ENCODE measurements at places on chromosomes 1 and 21. TPM values are rescaled to one million over a fixed set of nuclear protein-coding genes. Genes with fewer than 3 reads are reported as not detected.

Gene USF1
- total RNA-seq = 33.5 TPM

Gene BCAN
- total RNA-seq = not detected

Gene DRAXIN
- not detected for total RNA-seq

Gene CD1E
- total RNA-seq = not detected

Gene TMEM81
- total RNA-seq = 0.96 TPM

Gene TSACC
- not detected for total RNA-seq

Gene SPATA45
- total RNA-seq = not detected

Gene KCNAB2
- total RNA-seq = 2.1 TPM

Gene CFHR4
- not detected for total RNA-seq

Gene KCNA3
- total RNA-seq = not detected

Gene MANEAL
- total RNA-seq = 2.2 TPM

Gene AMY2A
- not detected for total RNA-seq

Gene B3GALT2
- total RNA-seq = not detected

Gene SPATC1L
- 2.4 TPM for total RNA-seq

Gene CYP4Z1
- total RNA-seq = not detected

Gene OPRD1
- under 0.01 TPM for total RNA-seq

Gene TSSK3
- total RNA-seq = not detected

Gene ASCL5
- 0.21 TPM for total RNA-seq

Gene HFM1
- not detected for total RNA-seq

Gene DDX20
- total RNA-seq = 11.3 TPM

Gene TCHHL1
- not detected for total RNA-seq

Gene S100A9
- total RNA-seq = 949 TPM

Gene CFAP141
- total RNA-seq = not detected

Gene SERPINC1
- total RNA-seq = 0.24 TPM

Gene NIBAN1
- total RNA-seq = 41.2 TPM

Gene BSND
- total RNA-seq = not detected

Gene JAM2
- not detected for total RNA-seq

Gene FCRLA
- total RNA-seq = not detected

Gene OR2T29
- total RNA-seq = not detected

Gene SAMD13
- 1.3 TPM for total RNA-seq

Gene PWP2
- 4.8 TPM for total RNA-seq

Gene SPRR2B
- not detected for total RNA-seq

Gene MTF2
- total RNA-seq = 11.9 TPM

Gene WLS
- 38.8 TPM for total RNA-seq
